ENCODE measurements at places on chromosomes 7 and 10. TPM values are rescaled to one million over a fixed set of nuclear protein-coding genes. Genes with fewer than 3 reads are reported as not detected.

GRCh38 chr10:59360605-59361405 lies 1.5 kb downstream of the FAM13C start:
- DNase-seq = peak; percentile 6

- no peak for DNase-seq
Observed at GRCh38 chr7:92783260-92784201, 52.8 kb downstream of the CDK6 start.

DNA sequence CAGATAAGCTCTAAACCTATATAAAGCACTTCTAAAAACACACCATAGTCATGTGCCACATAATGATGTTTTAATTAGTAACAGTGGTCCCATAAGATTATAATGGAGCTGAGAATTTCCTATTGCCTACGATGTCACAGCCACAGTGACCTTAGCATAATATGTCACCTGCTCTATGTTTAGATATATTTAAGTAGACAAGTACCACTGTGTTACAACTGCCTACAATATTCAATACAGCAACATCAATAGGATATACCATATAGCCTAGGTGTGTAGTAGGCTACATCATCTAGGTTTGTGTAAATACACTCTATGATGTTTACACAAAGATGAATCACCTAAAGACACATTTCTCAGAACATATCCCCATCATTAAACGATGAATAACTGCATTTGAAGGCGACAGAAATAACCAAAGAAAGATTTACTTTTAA lies 24.5 kb downstream of the GPR22 start:
- peak; percentile 17 for DNase-seq

GRCh38 chr7:38728145-38728544 lies 97.0 kb upstream of the AMPH start:
- peak; percentile 69 for DNase-seq

DNA sequence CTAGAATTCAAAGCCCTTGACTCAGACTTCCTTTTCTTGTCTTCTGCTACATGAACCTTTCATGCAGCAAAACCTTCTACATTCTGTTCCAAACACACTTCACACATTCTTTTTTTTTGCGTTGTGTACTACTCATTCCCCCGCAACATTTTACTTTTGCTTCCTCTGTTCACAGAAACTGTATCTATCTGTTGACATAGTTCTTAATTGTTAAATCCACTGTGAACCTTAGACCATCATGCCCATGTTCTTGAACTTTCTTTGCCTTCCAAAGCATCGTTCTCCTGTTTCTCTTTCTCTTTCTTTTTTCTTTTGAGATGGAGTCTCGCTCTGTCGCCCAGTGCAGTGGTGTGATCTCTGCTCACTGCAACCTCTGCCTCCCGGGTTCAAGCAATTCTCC lies 14.2 kb downstream of the CCSER2 start:
- DNase-seq = no peak

- no peak for DNase-seq
Observed at GRCh38 chr7:41777894-41778596, 75.2 kb upstream of the INHBA start.

DNA sequence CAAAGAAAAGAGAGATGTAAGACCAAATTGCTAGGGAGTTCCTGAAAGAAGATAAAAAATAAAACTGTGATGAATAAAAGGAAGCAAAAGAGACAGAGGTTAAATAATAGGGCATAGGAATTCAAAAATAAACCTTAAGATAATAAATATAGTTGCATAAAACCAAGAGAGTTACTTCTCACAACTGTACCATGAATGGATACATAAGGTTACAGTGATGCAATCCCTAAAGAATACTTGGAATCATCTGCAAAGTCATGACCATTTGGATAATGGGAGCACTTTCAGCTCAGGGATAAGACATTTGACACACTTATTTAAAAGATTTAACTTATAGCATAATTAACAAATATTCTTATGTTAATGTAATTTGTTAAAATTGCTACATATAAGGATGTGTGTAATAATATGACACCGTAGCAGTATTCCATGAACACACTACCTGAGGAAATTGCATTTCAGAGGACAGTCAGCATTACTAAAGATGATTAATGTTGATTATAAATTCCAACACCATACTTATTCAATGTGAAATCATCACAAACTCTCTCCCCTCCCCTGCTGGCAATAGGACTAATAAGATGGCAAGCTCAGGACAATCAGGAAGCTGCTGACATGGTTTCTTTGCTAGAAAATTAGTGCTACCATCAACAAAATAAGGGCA lies 202.1 kb upstream of the AKR1E2 start:
- no peak for DNase-seq

DNA sequence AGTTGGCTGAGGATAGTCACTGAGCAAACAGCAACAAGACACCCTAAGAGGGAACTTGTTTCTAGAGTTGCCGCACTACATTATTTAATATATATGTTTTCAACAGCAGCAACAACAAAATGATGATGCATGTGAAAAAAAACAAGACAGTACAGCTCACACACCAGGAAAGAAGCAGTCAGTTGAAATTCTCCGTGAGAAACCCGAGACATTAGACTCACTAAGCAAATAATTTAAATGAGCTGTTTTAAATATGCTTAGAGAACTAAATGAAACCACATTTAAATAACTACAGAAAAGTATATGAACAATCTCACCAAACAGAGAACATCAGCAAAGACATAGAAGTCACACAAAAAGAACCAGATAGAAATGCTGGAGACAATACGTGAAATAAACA lies 426.3 kb upstream of the PFKP start:
- DNase-seq = no peak

DNA sequence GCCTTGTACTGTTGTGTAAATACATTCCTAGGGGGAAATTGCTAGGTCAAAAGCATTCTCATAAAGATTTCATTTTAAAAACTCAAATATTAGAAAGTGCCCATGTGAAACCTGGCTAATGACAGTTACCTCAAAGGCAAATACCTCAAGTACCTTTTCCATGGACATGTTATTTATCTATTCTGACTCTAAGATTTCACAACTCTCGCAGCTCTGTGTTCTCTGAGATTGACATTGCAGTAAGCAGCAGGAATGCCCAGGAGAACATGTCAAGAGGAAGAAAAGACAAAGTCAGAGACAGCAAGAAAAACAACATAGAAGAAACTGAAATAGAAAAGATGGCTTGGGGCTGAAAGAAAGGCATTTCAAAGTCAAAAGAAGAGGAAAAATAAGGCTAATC lies 187.4 kb downstream of the CYP26A1 start:
- DNase-seq = no peak

DNA sequence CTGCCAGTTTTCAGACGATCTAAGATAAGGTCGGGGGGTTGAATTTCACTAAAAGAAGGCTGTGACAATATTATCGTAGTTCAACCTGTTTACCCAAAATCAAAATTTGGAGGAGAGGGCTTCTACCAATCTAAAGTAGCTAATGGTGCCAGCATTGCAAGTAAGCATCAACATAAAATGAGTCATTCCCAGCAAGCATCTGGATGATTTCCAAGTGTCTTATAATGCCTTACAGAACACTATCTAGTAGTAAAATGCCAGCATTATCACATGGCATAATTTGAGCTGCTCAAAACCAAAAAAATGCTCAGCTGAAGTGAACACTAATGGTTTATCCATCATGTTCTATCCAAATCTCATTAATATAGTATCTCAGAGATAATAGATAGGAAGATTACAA lies 1193.9 kb downstream of the DNAJB9 start:
- DNase-seq = peak; percentile 84

DNA sequence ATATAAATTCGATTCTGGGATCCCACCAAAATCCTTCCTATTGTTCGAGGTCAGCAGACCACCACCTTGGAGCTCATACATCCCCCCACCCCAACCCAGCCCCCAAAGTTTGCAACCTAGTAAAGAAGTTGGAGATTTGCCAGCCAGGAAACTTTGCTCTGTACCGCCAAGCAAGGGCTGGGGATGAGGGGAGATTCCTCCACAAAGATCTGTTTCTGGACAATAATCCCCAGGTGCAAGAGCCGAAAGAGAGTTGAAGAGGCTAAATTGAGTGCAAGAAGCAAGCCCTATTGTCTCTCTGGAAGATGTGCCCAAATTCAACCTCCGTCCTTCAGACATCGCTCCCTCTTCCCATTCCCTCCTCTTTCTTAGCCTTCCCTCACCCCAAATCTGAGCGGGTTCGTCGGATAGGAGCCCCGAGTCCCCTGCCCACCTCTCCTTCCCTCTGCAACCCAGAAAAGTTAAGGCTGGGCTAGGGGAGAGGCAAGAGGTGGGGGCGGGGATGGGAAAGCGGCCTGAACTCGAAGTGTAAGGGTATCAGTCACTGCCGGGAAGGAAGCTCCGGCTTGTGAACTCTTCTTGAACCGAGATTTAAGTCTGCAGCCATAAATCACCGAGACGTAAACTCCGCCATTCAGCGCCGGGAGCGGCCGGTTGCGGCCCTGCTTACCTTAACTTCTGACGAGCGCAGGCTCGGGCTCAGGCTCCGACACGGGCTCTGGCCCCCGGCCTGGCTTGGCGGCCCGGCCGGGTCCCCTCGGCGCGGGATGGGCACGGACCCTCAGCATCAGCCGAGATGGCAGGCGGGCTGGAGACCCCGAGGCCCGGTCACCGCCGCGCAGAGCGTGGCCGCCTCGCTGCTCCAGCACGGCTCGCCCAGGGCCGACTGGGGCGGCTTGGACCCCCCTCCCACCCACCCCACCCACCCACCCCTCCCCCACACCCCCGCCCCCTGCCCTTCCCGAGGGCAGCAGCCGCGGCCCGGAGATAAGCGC lies 10.8 kb upstream of the HOXA2 start:
- DNase-seq = peak; percentile 81

DNA sequence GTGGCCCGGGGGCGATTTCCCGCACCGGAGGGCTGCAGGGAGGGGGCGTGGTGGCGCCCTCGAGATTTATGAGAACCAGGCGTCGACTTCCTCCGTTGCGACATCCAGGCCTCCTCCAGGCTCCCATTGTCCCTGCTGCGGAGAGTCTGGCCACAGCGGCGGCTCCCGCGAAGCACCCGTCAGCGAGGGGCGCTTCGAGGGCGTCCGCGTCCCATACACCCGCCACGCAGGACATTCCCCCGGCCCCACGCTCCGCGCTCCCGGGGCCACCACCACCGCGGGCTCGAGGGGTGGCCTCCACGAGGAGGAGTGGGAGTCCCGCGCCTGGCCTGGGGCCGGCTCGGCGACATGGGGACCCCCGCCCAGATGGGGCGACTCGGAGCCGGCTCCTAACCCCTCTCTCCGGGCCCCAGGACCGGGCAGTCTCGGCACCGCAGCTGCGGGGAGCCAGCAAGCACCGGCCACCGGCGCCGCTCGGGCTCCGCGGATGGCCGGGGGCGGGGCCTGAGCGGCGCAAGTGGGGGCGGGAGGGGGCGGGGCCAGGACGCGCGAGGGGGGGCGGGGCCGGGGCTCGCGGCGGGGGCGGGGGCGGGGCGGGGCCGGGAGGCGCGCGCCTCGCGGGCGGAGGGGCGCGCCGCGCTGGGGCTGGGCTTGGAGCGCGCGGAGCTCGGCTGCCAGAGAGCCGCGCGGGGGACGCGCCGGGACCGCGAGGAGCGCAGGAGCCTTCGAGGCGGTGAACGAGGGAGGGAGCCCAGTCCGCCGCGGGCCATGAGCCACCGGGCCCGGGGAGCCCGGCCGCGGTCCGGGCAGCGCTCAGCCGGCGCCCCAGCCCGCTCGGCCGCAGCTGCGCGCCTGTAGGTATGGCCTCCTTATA lies at the start of gene SH2B2:
Gene SH2B2, plus strand, starts transcription at position 632 of the 874 bp plus-strand sequence. CDS start 13,683 bp downstream, outside the sequence.
- peak; percentile 54 for DNase-seq

DNA sequence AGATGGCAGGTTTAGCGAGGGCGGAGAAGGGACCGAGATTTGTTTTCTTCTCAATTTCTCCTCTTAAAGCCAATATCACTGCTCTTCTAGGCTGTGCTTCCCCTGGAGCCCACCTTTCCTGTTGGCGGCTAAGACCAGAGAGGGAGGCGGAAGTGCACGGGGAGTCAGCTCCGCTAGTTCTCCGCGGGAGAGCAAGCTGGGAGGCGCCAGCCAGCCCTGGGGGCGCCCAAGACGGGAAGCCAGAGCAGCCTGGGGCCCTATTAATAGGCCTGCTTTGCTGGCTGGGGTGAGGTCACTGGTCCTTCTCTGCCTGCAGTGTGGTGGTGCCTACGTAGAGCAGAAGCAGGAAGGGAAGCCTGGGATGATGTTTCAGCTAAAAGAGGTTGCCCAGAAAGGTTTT lies 61.6 kb downstream of the LSM5 start:
- no peak for DNase-seq

The ZPBP gene
- total RNA-seq = not detected

The SFTPA1 gene
- total RNA-seq = not detected

The SLC29A4 gene
- total RNA-seq = 20.9 TPM

The HMX2 gene
- not detected for total RNA-seq

Data from A172 (cell line).